ENCODE measurements at places on chromosomes 1 and 21.

GRCh38 chr21:45870421-45870820 lies 111.1 kb upstream of the COL6A1 start:
- DNase-seq, result no peak

DNA sequence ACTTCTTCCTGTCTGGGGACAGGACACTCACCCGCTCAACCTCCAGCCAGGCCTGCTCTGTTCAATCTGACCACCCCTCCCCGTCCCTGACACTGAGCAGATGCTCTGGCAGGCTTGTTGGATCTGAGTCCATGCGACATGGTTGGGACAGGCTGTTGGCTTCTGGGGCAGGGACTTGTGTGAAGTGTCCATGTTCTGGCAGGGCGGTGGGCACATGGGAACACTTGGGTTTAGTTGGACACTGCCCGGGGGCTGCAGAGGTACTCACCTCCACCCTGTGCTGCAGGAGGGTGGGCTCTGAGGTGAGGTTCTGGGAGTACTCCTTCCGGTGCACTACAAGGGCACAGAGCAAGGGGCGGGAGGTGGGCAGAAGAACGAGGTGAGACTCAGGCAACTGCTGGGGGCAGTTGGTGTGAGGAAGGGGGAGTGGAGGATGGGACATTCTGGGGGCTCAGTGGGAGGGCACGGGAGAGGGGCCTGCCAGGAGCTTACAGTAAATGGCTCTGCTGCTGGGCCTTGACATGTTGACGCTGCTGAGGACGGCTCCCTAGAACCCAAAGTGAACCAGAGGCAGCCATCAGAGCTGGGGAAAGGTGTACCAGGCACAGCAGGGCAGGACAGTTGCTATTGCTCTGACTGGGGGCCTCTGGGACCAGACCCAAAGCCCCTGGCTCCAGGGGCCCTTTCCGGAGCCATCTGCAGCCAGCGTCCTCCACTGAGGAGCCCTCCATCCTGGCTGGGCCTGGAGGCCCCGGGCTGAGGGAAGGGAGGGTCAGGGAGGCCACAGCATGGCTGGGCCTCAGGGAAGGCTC lies 2.3 kb downstream of the EPS8L3 start:
- no peak for DNase-seq

DNA sequence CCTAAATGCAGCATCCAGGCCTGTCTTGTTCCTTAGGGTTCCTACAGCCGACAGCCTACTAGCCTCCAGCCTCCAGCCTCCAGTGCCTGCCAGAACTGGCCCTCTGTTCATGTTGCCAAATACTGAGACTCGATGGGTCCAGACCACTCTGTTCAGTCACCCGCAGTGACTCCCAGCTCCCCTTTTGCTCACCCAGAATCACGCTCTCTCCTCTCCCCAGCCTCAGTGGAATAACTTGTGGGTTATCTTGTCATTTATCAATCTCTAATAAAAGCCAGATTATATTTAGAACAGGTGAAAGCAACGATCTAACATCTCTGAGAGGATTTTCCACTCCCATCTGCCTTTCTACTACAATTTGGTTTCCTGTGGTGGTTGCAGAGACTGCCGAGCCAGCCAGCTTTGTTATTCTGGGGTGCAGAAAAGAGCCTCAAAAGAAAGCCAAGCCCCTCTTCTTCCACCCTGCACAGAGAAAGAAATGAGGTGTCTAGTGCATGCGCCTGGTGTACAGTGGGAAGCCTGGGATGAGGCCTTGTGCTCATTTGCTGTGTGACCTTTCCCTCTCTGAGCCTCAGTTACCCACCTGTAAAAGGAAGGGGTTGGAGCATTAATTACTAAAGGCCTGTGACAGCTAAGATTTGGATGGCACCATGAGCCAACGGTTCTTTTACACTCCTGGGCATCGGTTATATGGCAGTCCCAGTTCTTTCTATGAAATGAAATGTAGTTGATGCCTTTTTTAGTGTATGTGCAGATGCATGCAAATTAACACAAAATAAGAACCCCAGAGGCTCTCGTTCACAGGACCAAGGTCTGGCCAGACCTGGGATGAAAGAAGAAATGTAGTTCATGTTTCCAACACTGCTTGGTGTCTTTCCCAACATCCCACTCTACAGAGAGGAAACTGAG lies 42.9 kb upstream of the ID3 start:
- DNase-seq, result no peak

DNA sequence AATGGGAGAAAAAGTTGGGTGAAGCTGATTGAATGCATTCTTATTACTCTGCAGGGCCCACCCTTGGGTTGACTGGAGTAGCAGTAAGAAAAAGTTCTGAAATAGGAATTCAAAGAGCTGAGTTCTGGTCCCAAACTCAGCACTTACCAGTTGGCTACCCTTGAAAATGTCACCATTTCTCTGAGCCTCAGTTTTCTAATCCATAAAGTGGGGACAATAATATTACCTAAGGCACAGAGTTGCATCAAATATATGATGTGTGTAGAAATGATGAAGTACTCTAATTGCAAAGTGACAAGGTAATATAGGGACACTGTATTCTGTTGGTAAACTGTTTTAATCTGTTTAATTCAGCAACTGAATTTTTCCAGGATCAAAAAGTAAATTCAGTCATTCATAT lies 1.2 kb downstream of the LRRC52 start:
- no peak for DNase-seq

DNA sequence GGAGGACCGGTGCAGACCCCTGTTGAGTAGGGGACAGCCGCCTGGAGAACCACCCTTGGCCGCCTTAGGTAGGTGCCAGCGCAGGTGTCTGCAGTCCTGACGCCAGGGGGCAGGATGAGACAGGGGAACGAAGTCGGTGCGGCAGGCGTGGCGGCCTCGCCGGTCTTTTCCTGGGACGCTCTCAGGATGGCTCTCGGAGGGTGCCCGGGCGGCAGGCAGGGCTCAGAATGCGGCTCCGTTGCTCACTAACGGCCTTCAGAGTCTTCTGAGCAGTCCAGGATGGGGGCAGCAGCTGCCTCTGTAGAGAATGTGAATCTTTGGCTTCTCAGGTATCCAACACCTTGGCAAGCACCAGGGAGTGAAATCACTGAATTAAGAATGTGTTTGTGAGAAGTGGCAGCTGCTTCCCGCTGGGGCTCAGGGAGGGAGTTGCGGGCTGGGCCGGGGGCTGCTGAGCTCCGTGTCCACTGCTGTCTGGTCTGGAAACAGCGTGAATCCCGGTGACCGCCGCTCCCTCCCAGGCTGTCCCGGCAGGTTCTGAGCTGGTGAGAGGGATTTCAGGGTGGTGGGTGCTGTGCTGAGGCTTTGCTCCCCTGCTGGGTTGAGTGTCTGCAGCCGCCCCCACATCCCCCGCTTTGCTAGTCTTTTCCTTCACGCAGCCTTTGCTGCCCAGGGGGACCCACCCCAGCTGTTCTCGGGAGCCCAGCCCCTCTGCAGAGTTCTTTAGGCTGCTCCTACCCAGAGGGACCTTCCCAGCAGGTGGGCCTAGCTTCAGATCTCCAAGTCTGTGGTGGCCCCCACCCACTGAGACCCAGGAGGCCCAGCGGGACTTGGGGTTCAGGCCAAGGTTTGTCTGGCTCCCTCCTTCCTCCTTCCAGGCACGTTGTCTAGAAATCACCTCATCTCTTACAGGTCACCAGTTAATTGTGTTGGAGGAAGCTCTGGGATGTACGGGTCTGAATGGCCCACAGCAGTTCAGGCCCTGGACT lies 11.1 kb upstream of the C1orf174 start:
- DNase-seq, result no peak

DNA sequence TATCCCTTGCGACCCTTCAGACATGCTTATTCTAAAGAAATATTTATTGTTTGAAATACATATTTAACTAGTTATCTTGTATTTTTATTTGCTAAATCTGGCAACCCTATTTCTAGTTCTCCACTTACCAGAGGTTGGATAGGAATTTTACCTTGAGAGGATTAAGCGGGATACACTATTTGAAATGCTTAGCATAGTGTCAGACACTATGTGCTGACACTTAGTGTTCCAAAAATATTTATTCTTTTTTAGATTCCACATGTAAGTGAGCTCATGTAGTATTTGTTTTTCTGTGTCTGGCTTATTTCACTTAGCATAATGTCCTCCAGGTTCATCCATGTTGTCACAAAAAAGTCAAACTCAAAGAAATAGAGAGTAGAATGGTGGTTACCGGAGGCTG lies 78.7 kb downstream of the NTMT2 start:
- DNase-seq, result no peak

GRCh38 chr1:1232796-1233566 lies 944 bp downstream of the B3GALT6 start:
- no peak for DNase-seq

DNA sequence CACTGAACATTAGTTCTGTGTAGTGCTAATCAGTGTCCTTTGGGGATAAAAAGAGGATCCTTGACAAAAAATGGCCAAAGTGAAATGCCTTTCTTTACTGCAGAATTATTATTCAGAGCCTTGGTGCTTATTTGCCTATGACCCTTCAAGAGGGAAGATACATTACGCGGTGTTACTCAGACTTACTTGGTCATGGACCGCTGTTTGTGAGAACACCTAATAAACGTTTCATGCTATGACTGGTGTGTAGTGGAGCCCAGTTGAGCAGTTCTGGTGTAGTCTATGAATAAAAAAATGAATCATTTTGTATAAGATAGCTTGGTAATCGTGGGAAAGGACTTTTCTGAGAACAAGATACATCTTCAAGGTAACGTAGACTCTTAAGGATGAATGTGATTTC lies 8.3 kb downstream of the NFYC start:
- no peak for DNase-seq

DNA sequence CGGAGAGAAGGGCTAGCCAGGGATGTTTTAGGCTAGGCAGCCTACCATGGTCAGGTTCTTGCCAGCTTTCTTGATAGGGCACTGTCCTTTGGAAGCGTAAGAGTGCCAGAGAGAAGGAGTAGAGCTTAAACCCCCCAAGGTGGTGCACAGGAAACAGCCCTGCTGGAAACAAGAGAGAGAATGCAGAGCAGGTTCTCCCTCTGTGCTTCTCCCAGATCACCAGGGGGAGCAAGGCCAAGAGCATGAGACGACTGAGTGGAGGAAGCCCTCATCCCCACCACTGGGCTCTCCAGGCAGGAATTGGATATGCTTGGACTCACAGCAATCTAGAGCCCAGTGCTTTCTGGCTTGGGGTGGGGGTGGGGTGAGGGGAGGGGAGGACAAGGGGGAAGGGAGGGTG lies 49.8 kb downstream of the ATP2B4 start:
- no peak for DNase-seq

- DNase-seq, result no peak
These were observed 72.6 kb upstream of the TARDBP start for GRCh38 chr1:10939654-10940450.

DNA sequence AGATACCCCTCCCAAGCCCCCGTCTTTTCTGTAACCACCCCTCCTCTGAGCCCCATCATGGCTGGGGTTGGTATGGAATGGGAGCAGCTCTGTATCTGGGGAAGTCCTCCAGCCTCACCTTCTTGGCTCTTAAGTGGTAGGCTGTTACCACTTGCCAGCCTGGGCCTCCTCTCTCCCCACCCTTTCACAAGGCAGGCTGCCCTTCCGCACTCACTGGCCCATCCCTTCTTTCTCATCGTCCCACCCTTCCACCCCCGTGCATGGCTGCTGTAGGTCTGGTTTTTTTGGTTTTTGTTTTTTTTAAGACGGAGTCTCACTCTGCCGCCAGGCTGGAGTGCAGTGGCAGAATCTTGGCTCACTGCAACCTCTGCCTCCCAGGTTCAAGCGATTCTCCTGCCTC lies 5.2 kb downstream of the CYB561D1 start:
- DNase-seq, result no peak
